Cortex of kidney (tissue), 1 donor: ENCODE measurements at places on chromosomes 6 and 20.

DNA sequence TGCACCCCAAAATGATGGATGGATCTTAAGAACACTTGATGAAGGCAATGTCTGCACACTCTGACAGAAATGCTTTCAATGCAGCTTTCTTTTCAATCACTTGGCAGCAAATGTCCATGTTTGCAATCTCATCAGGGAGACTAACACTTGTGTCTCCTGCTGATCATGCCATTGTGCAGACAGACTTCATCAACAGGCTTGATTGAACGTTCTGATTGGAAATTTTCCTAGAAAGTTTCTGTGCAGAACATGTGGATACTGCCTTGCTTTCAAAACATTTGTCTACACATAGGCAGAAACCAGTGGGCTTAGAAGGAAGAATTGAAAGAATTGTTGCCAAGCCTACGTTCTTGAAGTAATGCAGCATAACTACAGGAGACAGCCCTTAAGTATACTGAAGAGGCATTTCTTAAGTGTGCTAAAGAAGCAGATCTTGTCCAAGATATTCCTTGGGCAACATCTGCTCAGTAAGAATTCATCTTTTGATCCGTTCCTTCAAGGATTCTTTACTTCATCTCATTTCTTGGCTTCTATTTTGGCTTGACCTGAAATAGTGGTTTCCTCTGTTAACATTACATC, 120.4 kb upstream of the PLCB4 start:
- DNase-seq: no peak

DNA sequence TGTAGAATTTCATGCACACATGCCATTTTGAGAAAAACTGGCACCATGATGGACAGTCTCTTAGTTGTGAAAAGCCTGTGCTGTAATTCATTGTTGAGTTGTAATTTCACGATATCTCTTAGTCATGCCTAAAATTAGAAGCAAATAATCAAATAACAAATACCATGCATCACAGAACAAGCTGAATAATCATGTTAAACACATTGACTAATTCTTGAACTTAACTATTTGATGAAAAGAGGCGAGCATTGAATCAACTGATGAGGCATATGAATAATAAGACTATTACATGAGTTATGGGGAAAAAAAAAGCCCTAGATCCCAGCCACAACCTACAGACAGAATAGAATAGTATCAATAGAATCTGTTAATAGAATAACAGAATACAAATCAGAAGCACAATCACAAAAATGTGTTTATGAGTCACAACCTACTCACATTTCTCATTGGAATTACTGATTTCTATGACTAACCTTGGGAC, 14.2 kb upstream of the RNF217 start:
- no peak for DNase-seq

- DNase-seq: no peak
Measured at GRCh38 chr6:96844530-96844929, 7.3 kb upstream of the GPR63 start.

DNA sequence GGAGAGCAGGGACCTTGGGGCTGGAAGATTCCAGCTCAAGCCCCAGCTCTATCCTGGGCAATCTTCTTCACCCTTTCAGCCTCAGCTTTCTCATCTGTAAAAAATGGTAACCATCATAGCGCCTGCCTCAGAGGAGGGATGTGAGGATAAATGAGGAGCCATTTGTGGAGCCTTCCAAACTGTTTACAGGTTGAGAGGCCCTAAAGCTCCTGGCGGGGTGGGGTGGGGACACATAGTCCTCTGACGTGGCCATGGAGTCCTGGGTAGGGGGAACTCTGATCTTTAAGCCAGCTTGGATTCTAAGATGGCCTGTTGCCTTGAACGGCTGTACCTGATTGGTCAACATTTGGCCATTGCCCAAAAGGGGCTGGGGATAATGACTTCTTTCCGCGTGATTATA, 111.1 kb downstream of the TOX2 start:
- DNase-seq: no peak

GRCh38 chr6:139580592-139581484, 206.4 kb upstream of the CITED2 start:
- DNase-seq: no peak

- no peak for DNase-seq
Measured at GRCh38 chr6:24980507-24981385, 45.0 kb upstream of the RIPOR2 start.

DNA sequence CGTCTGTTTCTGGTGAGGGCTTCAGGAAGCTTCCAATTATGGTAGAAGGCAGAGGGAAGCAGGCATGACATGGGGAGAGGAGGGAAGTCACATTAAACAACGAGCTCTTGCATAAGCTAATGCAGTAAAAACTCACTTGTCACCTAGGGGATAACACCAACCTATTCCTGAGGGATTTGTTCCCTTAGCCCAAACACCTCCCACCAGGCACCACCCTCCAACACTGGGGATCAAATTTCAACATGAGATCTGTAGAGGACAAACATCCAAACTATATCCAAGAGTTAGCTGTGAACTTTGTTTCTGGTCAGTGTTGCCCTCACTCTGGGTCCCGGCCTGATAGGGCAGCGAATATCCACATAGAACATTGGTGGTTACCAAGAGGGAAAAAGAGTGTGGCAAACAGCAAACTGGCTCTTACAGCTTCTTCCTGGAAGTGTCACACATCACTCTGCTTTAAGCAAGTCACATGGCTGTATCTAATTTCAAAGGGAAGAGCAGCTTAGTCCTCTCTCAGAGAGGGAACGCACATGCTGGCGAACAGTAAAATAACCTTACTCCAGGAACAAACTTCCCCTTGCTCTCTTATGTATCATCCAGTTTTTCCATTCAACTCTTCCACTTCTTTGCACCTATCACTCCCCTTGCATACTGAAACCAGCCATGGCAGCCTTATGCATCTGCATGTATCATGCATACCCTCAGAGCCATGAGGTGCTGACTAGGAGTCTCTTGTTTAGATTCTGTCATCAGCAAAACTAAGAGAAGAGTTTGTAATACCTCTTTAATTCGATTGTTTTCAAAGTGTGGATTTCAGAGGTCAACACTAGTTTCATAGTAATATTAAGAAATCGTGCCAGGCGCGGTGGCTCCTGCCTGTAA, 4.8 kb upstream of the MOCS1 start:
- no peak for DNase-seq

DNA sequence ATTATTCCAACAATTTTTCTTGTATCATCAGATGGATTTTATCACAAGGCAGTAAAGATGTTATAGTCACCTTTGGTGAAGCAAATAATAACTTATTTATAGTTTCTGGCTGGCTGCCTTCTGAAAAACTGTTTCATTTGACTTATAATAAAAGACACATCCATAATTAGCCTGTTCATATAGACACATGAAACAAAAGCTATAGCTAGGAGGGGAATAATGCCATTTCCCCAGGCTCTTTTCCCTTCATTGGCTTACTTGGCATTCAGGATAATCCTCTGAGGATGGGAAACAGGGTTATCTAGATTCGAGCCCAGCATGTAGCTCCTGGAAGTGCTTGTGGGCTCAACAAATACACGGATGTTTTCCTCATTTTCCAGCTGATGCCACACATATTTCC, 17.5 kb downstream of the MMP24 start:
- no peak for DNase-seq

- DNase-seq: no peak
Measured at GRCh38 chr20:50992733-50993457, 30.0 kb downstream of the KCNG1 start.

- no peak for DNase-seq
Measured at GRCh38 chr6:80690551-80691131, 584.2 kb downstream of the BCKDHB start.

GRCh38 chr6:148602136-148602535, 144.7 kb upstream of the UST start:
- no peak for DNase-seq

DNA sequence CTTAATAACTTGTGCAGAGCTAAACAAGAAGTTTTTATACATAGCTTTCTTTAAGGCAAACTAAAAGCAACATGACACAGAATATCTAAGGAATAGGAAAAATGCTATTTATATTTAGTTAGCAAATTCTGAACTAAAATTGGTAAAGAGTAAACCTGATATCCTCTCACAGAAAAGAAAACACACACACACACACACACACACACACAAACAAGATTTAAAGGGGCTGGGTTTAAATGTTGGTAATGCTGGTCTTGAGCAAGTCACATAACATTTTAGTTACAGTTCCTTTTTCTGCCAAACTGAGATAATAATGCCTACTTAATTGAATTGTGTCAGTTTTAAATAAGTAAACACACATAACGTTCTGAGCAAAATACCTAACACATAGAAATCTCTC, 1.6 kb downstream of the TRDN start:
- no peak for DNase-seq

GRCh38 chr20:19864130-19864529, 106.1 kb downstream of the RIN2 start:
- DNase-seq: no peak

DNA sequence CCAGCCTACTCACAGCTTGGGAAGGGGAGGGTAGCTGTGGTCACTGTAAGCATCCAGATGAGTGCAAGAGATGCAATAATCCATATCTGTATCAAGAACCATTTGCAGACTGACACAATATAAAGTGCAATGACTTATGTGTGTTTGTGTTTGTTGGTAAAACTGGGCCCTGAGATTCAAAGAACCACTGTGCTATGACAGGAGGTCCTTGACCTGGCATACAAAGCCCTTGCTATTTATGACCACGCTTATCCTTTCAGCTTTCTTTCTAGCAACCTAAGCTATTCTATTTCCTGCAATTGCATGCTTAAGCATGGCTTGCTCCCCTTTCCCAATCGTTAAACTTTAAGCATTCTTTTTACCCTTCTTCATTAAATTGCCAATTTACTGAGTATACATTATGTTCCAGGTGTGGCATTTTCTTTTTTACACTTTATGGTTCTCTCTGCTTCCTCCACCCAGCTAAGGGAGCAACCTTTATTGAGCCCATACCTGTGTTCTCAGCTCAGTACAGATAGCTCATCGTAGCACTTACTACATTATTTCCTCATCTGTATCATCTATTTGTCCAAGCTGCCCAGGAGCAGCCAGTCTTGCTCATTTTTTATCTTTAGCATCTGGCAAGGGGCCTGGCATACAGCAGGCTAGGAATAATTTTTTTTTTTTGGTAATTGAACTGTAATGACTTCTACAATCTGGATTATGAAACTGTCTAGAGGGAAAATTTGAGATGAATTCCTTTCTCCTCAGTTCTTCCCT, 3.5 kb downstream of the MCUR1 start:
- DNase-seq: no peak

DNA sequence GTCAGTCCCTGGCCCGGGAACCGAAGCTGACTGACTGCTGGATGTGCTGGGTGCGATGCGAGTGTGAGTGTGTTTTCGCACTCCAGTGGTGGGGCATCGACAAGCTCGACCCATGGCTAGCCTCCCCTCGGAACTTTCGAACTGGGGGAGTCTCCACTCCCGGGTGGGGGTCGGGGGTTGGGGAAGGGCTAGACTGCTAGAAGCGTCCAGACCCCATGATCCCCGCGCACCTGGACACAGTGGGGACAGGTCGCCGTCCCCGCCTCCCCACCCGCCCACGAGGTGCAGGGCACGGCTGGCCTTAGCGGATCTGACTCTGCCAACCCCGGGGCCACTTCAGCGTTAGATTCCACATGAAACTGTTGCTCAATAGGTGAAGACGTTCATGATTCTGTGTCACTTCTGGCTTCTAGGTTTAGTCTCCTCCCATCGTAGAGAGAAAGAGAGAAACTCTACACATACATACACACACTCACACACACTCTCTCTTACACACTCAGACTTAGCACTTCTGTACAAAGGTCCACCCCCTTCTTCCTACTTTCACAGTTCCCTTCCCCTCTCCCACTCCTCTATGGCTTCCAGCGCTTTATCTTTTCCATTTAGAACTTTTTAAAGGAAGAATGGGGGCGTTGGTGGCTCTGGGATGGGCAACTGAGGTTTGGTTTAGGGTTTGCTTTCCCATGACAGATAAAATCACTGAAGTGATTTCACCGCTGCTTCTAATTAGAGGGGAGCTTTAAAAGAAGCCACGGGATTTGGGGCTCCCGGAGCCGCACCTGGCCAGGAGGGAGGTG, 5.1 kb upstream of the TFAP2A start:
- DNase-seq: no peak

- DNase-seq: no peak
Measured at GRCh38 chr6:98146656-98147055, 687.7 kb upstream of the POU3F2 start.

GRCh38 chr6:81216668-81217067, 535.8 kb downstream of the TENT5A start:
- DNase-seq: no peak

DNA sequence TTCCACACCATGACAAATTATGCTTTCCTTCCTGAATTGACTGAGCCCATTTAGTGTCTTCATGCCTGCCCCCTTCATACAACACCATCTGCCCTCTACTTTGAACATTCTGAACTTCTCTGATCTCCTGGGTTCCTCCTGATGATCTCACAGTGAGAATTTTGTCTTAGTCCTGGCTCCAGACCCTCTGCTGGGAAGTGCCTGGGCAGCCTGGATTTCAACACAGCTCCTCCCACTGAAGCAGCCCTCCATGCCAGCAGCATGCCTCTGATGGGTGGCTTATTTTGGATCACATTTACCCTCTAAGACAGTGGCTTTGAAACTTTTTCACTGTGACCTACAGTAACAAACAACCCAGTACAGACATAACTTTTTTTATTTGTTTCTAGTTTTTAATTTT, 41.5 kb downstream of the DSE start:
- no peak for DNase-seq

DNA sequence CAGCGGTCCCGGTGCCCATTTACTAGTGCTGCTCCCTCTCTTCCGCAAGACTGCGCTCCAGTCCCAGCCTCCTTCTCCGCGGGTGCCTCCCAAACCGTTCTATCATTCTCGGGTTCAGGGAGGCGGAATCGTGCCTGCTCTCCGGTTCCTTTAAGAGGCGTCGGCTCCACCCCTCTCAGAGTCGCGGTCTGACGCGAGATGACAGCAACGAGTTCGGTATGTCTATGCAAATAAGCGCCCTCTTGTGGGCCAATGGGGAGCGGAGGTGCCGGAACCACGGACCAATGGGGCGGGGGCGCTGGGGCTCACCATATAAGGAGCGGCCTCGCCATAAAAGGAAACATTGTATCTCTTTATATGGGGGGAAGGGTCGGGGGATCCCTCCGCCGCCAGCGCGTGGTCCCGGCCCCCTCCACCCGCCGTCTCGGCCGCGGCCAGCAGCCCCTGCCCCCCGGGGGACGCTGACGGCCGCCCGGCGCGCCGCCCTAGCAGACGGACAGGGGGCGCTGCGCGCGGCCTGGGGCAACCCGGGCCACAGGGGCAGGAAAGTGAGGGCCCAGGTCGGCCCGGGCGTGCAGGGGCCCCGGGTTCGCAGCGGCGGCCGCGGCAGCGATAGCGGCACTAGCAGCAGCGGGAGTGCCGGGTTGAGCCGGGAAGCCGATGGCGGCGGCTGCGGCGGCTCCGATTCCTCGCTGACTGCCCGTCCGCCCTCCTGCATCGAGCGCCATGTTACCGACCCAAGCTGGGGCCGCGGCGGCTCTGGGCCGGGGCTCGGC, at the start of gene SRF:
TSS of gene SRF (plus strand) at position 339 of the 776 bp plus-strand sequence. CDS start at position 727, 388 bp downstream.
- peak; percentile 58 for DNase-seq

- no peak for DNase-seq
Measured at GRCh38 chr20:10568032-10568431, 105.8 kb downstream of the JAG1 start.

- DNase-seq: no peak
Measured at GRCh38 chr6:139497345-139497961, 123.0 kb upstream of the CITED2 start.
